ENCODE measurements at places on chromosomes 16 and 17. TPM values are rescaled to one million over a fixed set of nuclear protein-coding genes. Genes with fewer than 3 reads are reported as not detected.

UNKL gene
- 19.9 TPM for total RNA-seq

TBC1D3H gene
- total RNA-seq: not detected

USP36 gene
- total RNA-seq: 69.6 TPM

NOG gene
- 2.3 TPM for total RNA-seq

GRCh38 chr16:13886608-13887007 lies 33.3 kb upstream of the ERCC4 start:
- no peaks in the 10 kb centered on the region for H3K36me3 ChIP-seq
- no peak overlapping the region for H3K27ac ChIP-seq
- no peaks in the 10 kb centered on the region for H3K4me1 ChIP-seq
- DNase-seq: no peak
- H3K27me3 ChIP-seq: no peaks in the 10 kb centered on the region

- no peaks in the 10 kb centered on the region for H3K27me3 ChIP-seq
- H3K4me3 ChIP-seq: no peak overlapping the region
- no peaks in the 10 kb centered on the region for H3K4me1 ChIP-seq
These were observed 452.7 kb downstream of the TMEM114 start for GRCh38 chr16:8137606-8138005.

- H3K36me3 ChIP-seq: no peaks in the 10 kb centered on the region
- no peak overlapping the region for H3K27ac ChIP-seq
- H3K4me3 ChIP-seq: no peak overlapping the region
These were observed 1612.1 kb upstream of the GOT2 start for GRCh38 chr16:60346256-60346655.

DNA sequence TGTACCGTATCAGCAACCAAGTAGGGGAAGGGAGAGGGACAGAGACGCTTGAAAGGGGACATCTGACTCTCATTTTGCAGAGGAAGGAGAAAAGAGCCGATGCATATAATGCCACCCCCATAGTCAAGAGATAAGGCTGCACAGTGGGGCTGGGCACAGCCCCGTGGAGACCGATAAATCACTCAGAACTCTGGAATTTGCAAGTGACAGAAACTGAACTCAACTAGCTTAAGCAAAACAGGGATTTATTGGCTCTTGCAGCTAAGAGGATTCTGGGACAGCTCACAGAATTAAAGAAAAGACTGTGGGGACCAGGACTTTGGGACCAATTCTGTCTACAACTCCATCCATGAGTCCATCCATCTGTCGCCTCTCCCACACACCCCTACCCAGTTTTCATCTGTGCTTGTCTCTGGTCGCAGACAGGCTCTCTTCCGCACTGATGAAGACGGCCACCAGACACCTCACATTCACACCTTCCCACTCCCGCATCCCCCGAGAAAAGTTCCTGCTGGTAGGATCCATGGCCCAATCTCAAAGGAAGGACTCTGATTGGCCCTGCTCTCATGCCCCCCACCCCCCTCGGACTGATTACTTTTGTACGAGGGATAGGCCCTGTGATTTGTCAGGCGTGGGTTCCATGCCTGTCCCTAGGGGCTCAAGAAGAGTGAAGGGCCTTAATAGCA lies 105.9 kb upstream of the RPL38 start:
- H3K27me3 ChIP-seq: peaks cover 9% of the 10 kb centered on the region
- H3K36me3 ChIP-seq: no peaks in the 10 kb centered on the region
- DNase-seq: peak; percentile 6
- no peaks in the 10 kb centered on the region for H3K4me1 ChIP-seq

DNA sequence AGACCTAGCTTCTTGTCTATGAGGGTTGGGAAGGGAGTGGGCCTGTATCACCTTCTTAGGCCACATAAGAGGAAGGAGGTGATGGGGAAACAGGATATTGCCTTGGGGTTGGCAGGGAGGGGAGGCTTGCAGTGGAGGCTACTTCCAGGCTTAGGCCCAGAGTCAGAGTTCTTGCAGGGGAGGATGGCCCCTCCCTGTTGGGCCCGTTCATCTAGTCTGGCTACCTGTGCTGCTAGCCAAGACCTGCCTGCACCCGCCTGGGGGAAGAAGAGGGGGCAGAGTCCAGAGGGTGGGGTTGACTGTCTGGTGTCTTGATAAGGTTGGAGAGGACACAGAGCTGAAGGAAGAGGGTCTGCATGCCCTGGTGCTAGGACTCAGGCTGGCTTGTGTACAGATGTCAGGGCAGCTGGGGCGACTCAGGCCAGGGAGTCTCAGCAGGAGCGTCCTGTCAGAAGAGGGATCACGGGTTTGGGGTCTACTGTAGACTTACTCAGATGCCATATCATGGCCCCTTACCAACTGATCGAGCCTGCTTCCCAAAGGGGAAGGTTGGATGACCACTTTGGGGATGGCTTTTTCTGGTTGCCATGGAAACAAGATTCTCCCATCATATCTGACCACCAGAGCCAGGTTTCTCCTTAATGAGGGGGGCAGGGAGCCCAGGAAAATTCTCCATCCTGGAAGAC lies 5.3 kb downstream of the KDM6B start:
- H3K4me1 ChIP-seq: peaks cover 46% of the 10 kb centered on the region
- H3K4me3 ChIP-seq: no peak overlapping the region
- peak overlapping the region; percentile 51 for H3K27ac ChIP-seq
